ENCODE measurements at places on chromosomes 6 and 20.

GRCh38 chr6:43308101-43308989, at the start of gene CRIP3:
CRIP3 (minus strand) TSS chr6:43308826; CDS start chr6:43308792, 34 bp downstream.
- DNase-seq: peak; percentile 46

DNA sequence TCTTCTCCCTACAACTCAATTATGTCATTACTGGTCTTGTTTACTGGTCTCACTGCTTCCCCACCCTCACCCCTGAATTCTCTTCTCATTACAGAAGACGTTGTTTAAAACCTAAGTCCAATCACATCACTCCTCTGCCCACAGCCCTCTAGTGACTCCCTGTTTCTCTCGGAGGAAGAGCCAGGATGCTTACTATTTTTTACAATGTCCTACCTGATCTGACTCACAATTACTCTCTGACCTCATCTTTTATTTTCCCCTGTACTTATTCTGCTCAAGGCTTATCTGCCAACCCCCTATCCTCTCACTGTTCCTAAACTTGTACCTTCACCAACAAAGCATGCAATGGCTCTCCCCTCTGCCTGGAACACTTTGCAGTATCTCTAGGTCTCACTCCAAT, 400.4 kb upstream of the PTCHD4 start:
- DNase-seq: no peak

GRCh38 chr6:121437851-121438651, 2.6 kb downstream of the GJA1 start:
- DNase-seq: no peak

- no peak for DNase-seq
Measured at GRCh38 chr6:168159506-168159905, 80.5 kb upstream of the FRMD1 start.

GRCh38 chr6:30889921-30890645, 5.8 kb downstream of the DDR1 start:
- no peak for DNase-seq

- DNase-seq: no peak
Measured at GRCh38 chr6:125932451-125932795, 24.1 kb upstream of the HINT3 start.

GRCh38 chr20:22824077-22824476, 211.0 kb upstream of the SSTR4 start:
- no peak for DNase-seq

DNA sequence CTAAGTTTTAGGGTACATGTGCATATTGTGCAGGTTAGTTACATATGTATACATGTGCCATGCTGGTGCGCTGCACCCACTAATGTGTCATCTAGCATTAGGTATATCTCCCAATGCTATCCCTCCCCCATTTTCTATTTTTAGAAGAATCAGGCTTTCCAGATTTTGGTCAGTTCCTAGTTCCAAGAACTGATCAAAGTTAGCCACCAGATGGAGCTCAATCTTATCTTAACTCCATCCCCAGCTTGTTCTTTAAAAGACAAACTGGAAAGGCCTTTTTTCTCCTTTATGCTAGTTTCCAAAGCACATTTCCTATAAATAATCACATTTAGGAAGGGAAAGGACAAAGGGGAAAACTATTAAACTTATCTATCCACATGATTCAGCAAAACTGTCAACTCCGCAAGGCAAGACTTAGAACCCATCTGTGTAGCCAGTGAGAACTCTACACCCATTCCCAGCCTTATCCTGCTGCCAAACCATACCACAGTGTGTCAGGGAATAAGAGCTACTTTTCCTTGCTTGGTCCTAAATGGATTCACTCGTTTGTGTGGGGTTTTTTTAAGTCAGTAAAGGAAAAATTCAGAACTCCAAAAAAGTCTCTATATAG, 22.8 kb upstream of the KHDC1 start:
- DNase-seq: no peak

DNA sequence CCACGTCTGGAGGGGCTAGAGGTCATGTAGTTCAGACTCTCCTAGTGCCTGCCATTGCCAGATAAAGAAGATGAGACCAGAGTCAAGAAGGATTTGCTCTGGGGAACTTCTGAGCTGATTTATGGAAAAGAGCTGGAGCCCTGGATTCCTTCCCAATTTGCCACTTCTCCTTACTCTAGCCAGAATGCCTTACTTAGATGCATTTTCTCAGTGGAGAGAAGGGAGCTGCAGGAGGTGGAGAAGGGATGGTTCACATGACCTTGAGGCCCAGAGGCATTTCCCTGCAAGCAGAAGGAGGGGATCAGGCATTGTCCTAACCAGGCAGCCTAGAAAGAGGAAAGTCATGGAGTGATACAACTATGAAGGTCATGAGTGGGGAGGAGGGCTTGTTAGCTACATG, 122.2 kb downstream of the UNC5CL start:
- no peak for DNase-seq

DNA sequence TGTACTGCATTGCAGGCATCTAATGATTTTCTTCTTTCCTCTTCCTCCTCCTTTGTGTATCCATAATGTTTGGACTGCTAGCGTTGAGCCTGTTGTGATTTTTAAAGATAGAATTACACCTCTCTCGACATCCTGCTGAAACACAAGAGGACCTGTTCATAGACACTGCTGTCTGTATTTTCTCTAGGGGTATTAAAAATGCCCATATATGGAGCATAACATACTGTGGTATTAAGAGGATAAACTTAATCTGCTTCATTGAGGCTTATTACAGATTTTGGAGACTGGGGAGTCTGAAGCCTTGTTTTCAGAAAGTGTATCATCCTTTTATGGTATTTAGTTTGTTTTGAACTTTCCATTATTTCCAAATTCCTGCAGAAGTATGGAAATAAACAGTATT, 414.3 kb downstream of the CDKAL1 start:
- DNase-seq: no peak

- DNase-seq: no peak
Measured at GRCh38 chr6:119602215-119603178, 252.9 kb upstream of the MAN1A1 start.

DNA sequence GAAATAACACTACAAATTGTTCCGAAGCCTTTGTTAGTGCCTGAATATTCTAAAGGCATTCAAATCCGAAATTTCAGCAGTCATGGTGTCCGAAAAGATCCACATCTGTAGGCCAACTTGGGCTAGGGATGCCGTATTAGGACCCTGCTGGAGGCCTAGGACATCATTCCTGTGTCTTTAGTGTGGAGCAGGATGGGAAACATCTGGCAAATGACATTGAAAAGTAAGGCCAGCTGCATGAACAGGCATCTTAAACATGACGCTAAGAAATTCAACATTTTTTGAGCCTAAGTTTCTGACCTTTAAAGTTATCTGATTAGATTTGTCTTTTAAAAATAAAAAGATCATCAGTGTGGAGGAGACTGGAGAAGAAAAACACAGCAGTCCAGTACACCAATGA, 91.3 kb downstream of the MYLK4 start:
- DNase-seq: no peak

DNA sequence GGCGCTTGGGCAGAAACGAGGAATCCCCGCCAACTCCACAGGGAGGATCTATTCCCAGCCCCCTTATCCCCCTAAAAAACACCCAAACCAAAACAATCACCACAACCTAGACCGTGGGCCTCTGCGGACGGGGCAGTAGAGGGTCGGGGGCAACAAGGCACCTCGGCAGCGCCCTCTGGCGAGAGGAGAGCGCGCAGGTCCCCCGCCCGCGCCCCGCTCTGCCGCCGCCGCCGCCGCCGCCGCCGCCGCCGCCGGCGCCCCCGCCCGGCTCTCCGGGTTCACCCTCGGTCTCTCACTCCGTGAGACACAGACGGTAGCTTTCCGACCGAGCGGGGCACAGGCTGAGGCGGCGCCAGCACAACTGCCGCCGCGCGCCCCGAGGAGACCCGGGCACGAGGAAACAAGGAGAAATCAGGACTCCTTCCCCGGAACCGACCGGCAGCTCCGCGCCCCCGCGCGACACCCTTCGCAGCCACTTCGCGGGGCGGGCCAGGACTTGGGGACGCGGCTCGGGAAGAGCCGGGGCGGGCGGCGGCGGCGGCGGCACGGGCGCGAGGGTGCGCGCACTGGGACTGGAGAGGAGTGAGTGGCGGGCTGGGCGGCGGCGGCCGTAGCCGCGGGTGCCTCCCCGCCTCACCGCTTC, at the start of gene SLC35F1:
Gene SLC35F1, plus strand, starts transcription at position 307 of the 643 bp plus-strand sequence.
- peak; percentile 2 for DNase-seq

DNA sequence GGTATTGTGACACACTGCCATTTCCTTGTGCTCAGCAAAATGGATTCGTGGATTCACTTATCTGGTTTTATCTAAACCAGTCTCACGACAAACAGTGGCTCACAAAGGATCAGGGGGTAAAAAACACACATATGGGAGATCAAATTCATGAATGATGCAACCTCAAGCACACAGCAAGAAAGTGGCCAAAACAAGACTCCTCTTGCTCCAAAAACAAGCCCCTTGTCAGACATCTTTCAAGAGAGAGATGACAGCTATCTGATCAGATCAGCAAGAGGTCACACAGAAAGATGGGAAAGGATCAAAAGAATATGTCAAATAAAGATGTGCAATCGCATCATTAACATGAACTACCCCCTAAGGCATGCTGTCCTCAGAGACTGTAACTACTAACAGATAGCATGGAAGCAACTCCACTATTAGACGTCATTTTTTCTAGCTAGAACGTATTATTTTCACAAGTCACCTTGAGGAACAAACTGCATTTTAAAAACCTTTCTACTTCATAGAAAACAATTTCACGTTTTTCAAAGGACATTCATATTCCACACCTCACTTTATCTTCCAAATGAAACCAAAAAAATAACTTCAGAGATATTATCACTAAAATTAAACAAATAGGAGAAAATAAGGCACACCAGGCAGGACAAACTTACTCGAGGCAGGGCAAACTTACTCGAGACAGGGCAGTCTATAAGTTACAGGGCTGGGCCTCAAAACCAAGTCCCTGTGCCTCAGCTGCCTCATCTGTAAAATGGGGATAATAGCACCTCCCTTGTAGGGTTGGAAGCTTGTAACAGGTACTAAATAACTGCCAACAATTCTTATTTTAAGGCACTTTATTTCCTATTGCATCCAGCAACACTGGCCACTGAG, 122.3 kb downstream of the PREX1 start:
- DNase-seq: no peak

DNA sequence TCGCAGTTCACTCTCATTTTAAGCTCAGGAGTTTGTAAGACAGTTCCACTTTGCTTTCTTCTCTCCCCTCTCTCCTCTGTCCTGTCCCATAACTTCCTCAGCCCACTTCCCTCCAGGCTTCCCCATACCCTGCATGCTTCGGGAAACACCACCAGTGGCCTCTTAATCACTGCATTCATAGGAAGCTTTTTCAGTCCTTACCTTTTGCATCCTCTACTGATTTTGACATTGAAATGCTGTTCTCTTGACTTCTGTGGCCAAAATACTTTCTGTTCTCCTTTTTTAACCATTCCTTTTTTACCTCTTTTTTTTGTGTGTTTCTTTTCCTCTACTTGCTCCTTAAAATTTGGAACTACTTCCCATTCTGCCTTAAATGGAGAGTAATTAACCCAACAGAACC, 69.7 kb downstream of the HIVEP1 start:
- DNase-seq: no peak

DNA sequence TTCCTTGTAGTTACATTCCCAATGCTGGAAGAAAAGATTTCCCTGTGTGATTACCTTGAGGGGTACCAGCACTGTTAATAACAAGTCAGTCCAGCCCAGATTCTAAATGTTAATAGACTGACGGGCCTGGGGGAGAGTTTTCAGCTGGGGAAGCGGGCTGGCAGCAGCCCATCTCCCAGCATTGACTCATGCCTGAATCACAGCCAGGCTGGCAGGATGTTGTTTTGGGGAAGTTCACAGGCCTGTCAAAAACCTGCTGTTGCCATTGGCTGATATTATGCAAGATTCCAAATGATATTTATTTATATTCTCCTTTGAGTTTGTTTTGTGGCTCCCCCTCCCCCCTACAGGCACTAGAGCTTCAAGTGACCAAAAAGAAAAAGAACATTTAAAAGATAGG, 213.9 kb upstream of the CNR1 start:
- DNase-seq: no peak

GRCh38 chr6:127641905-127642304, 64.9 kb downstream of the C6orf58 start:
- no peak for DNase-seq

DNA sequence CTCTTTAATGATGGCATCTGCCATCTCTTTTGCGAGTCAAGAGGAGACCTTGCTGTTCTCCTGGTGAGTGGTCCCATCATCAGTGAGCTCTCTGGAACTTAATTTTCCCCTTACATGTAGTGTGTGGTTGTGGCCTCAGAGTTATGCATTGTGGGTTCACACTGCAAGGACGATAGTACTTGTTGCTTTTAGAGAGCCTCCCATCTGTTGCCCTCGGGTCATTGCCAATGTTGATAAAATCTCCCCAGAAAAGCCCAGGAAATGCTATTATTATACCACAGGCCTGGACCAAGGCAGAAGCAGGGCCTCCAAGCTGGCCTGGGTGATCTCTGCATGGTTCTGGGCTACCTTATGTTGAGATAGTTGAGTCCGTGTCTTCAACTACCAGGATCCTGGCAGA, 241.6 kb downstream of the BMP7 start:
- DNase-seq: no peak

DNA sequence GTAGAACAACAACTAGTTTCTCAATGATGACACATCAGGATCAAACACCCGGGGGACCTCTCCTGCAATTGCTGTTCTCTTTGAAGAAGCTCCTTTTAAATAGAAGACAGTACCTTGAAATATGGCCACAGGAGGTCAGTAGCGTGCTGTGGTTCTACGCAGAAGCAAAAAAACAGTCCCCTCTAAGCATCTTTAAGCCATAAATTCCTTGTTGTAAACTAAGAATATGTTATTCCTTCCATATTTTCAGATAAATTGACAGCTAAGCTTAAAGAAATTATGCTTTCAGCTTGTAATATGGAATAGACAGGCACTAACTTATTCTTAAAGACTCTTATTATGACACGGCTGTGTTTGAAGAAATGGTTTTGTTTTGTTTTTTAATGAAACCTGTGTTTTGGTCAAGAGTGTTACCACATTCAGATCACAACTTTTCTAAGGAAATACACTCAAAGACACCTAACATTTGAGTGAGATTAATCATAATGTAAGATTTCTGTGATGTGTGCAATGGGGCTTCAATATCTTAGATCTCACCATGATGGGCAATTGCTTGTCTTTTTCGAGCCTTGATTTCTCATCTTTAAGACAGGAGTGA, 49.7 kb upstream of the IL20RA start:
- DNase-seq: peak; percentile 32

DNA sequence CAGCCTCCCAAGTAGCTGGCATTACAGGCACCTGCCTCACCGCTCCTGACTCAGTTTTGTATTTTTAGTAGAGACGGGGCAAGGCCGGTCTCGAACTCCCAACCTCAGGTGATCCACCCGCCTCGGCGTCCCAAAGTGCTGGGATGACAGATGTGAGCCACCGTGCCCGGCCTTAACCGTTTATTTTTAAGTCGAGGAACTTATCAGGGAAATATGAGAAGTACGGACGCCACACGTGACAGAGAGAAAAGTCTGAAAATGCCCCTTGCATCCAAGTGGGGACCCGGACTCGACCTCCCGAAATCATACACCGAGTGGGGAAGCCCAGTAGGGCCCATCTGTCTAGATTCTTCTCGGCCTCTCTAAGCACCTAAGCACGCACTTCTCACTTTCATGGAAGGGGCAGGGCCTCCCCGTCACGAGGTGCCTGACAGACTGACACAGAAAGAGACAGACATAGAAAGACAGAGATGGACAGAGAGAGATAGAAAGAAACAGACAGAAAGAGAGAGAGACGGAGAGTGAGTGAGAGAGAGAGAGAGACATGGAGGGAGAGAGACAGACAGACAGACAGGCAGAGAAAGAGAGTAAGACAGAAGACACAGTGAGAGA, 756.5 kb upstream of the DEFB115 start:
- DNase-seq: no peak

Measured in stimulated activated CD4-positive, alpha-beta T cell treated with anti-CD3 and anti-CD28 coated beads, Interleukin-4, amount 100 ng/mL, for 4 hours (primary cell).